ENCODE measurements at places on chromosomes 2 and 18.
A peak's percentile ranks its signal among the peaks of the same experiment; 100 is the strongest.

- no peak for DNase-seq
Observed at GRCh38 chr2:238997684-238998083, 149.8 kb downstream of the TWIST2 start.

DNA sequence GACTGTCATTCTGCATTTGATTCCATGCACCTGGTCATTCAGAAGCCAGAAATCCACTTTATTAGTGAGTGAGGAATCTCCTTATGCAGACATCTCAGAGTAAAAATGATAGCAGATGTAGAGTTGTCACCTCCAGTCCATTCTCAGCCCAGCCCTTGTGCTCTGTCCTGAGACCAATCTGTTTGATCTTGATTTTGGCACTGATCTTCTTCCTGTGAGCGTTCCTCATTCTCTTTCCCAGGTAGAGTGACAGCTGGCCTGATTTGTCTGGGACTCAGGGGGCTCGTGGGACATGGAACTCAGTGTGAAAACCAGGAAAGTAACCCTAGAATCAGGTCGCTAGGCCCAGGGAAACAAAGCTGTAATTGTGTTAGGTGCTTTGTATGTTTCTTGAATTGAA is 8.9 kb downstream of the ARHGAP25 start:
- DNase-seq = no peak

- DNase-seq = no peak
Observed at GRCh38 chr18:34780856-34781255, 70.8 kb downstream of the DTNA start.

GRCh38 chr2:46364797-46365457 is 67.7 kb downstream of the EPAS1 start:
- peak; percentile 57 for DNase-seq

GRCh38 chr2:61471905-61472805 is 1.3 kb upstream of the USP34 start:
- no peak for DNase-seq

DNA sequence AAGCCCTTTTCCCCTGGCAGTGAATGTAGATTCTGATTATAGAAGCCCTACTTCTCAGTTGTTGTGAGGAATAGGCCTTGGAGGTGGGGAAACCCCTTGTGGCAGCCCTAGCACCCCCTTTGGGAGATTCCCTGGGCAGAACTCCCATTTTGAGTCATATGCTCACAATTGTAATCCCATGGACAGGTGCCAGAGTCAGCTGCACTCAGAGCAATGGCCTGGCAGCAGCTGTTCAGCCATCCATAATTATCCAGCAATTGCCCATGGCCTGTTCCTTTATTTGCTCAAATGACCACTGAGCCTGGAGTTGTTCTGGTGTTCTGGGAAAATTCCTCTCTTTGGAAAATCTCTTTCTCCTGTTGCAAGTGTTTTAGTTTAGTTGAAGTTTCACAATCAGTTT is 71.7 kb downstream of the PTRHD1 start:
- DNase-seq = peak; percentile 82

DNA sequence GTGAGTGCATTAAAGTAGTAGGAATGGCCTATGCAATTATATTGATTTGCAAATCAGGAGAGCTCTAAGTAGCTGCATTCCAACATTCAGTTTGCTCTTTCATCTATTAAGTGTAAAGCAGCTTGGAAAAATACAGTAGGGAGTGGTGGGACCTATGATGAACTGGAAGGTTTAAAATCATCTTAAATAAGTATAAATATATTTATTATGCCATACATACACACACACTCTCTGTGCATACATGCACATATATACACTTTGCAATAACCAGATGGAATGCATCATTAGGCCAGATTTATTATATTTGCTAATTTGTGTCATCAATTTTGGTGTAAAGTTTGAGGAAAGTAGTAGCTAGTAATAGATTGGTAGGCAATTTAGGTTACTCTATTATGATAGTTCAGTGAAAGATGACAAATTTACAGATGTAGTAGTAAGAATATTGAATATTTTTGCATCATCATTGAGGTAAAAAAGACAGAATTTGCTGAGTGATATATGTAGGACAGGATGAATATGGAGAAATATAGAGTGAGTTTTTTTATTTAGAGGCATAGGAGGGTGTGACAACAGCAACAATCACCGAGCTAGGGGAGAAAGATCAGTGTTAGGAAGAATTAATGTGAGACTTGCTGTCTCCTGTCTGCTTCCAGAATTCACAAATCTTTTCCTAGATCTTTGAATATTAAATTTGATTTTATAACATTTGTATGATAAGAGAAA is 961.0 kb upstream of the CDH2 start:
- DNase-seq = no peak

DNA sequence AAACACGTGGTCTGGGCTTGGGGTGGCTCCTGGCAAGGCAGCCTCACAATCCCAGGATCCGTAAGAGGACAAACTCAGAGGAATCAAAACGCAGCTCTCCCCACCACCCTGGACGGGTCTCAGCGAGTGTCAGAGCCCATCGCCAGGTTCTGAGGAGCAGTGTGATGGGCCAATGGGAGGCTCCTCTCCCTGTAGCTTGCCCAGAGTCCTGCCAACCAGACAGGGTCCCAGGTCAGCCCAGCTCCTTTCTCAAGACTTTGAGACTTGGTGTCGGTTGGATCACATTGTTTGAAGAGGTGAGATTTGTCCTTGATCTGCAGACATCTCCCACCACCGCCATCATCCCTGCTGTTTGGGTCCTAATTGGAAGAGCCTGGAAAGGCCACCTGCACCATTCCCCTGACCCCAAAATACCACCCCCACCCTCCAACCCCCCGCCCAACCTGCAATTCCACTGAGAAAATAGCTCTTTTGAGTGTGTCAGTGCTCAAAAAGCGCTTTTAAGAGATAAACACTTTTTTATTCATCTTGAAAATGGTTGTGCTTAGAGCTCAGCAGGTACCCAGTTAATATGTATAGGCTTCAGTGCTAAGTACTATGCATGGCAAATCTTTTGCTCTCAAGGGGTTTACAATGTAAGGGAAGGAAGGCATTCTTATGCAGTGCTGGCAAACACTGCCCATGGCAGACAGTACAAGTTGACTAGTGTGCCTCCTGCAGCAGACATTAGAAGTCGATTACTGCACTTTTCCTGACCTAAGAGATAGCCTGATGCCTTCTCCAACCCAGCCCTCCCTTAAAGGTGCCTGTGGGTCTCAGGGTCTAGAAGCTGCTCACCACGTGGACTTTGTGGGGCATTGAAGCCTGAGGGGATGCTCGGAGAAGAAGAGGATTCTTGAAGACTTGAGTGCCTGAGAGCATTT is 50.6 kb downstream of the GLI2 start:
- DNase-seq = no peak

- DNase-seq = no peak
Observed at GRCh38 chr2:216827073-216827720, 32.7 kb downstream of the TNP1 start.

DNA sequence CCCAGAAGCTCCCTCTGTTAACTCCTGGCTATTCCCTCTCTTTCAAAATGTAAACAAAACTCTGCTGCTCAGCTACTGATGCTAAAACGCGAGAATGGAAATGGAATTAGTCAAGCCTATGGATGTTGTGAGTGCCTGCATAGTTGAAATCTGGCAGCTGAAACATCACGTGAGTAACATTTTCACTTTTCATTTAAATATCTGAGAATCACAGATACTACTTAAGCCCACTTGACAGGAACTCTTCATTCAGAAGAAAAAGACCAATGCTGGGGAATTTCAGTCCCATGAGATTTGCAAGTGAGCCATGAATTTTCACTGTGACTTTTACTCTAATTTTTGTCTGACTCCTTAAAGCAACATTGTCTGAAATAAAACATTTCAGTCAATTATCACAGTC is 215.3 kb upstream of the SESTD1 start:
- no peak for DNase-seq

DNA sequence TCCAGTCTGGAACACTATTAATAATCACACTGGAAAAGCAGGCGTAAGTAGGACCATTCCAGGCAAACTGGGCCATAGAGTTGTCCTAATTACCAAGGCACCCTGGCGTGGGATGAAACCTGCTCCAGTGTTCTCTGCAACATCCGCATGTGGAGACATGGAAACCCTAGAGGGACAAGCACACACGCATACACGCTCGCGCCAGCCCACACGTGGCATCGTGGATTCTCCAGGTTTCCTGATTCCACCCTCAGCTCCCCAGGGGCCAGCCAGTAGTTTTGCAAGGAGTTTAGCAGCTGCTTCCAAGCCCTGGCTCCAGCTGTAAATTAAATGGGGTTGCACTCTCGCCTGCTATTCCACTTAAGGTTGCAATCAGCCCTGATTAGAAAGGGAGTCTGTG is 127.7 kb downstream of the DYSF start:
- DNase-seq = no peak

Data from astrocyte of the cerebellum (primary cell).